Astrocyte of the cerebellum (primary cell): ENCODE measurements at places on chromosomes 4 and X.
A peak's percentile ranks its signal among the peaks of the same experiment; 100 is the strongest.

DNA sequence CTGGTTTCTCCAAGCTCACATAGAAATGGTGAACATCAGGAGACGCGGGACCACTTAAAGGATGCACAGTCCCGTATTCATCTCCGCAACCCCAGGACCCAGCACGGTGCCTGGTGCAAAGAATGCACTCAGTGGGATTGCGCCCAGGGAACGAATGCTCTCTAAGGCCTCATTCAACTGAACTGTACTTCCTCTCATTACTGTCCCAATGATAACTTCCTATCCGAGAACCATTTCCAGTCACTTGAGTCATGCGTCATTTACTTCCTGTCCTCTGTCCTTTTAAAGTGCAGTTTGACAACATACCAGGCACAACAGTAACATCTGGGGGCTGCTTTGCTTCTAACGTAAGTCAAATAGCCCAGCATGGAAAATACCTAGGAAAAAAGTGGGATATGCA, 75.7 kb downstream of the RBM47 start:
- no peak for DNase-seq

GRCh38 chr4:111454961-111455360, 690.3 kb upstream of the FAM241A start:
- no peak for DNase-seq

DNA sequence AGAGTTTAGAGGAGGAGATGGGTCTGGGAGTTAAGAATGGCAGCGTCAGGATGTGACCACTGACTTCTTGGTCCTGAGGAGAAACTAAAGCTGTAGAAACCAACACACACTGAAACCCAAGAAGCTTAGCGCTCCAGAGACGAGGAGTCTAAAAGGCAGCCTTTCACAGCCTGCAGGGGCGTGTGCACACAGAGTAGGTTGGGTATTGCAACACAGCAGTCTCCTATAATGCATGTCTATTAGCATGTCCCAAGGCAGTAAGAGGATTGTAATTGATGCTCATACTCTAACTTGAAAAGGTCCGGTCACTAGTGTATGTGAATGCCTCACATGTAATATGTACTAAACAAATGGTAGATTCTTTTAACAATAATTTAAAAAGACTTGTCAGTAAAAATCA, 57.4 kb downstream of the PTTG2 start:
- DNase-seq = no peak

DNA sequence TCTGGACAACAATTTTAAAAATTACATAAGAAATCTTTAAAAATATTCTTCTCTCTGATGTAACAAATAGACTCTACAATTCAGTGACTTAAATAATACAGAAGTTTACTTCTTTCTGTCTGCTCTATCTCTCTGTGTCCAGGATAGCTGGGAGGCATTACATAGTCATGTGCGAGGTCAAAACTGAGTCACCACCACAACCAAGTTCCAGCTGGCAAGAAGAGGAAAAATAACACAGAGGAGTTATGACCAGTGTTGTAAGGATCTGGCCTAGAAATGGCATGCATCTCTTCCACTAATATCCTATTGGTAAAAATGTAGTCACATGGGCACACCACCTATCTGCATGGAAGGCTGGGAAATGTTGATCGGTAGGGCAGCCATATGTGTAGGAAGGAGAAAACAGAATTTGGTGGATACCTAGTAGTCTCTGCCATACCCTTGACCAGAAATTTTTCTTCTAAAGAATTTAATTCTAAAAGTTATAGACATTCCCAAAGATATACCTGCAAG, 39.4 kb upstream of the WDFY3 start:
- DNase-seq = peak; percentile 79

DNA sequence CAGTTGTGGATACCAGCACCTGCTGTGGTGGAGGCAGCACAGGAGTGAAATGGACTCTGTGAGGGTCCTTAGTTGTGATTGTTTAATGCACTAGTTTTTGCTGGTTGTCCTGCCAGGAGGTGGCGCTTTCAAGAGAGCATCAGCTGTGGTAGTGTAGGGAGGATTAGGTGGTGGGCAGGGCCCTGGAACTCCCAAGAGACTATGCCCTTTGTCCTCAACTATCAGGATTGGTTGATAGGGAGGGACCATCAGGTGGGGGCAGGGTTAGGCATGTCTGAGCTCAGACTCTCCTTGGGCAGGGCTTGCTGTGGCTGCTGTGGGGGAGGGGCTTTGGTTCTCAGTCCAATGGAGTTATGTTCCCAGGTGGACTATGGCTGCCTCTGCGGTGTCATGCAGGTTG, 121.9 kb downstream of the RRAGB start:
- DNase-seq = no peak

DNA sequence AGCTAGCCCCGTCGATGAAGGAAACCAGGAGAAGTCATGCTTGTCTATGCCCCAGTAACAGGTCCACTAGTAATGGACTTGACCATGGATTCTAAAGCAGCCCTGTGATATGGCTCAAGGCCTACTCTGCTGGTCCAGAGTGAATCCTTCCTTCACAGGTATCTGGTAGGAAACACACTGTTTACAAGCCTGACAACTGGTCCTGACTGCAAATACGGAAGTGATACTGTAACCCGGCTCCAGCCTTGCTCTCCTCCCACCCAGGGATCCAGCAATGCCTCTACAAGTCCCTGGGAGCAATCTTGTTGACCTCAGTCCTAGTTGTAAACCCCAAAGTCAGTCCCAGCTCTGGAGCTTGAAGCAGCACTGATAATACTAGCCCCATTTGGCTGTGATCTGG, 239.2 kb upstream of the GRID2 start:
- no peak for DNase-seq

DNA sequence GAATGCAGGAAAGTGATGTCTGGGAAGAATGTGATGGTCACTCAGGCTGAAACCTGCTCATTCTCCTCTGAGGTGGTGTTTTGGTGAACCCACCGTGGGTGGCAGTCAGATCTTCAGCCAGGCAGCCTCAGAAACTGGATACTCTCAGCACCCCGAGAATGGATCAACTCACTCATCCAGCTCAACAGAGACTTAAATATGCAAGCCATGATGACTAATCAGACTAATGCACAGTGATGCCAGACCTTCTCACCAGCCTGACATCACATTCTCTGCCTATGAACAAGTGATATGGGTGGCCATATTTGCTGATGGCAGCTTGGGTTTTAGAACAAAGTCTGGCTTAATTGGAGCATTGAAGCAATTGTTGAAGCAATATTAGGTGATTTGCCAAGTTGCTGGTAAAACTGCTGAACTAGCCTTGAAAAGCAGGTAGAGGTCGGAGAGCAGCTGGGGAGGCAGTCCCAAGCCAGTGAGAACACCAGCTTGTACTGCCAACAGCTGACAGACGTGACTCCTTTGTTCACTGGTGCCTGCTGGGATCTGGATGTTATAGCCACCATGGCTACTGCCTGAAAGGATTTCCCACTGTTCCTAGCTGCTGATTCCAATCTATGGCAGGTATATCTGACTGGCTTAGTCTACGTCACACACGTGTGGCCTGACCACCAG, 608.1 kb downstream of the MID1IP1 start:
- no peak for DNase-seq

DNA sequence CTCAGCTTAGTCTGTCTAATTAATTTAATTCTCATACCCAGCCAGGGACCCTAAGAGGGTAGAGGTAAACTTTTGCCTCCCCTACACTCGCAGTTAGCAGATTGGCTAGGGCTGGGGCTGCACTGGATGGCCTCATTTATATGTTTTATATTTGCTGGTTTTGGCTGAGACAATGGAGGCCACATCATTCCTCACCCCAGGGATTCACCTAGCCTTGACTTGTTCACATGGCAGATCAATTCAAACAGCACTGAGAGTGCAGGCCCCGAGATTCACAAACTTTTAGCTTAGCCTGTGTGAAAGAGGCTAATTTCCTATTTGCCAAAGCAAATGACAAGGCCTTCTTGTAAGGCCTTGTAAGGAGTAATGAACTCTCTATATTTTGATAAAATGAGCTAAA, 844.4 kb downstream of the ARAP2 start:
- DNase-seq = no peak

GRCh38 chr4:138727731-138728130, 287.9 kb upstream of the NOCT start:
- no peak for DNase-seq

DNA sequence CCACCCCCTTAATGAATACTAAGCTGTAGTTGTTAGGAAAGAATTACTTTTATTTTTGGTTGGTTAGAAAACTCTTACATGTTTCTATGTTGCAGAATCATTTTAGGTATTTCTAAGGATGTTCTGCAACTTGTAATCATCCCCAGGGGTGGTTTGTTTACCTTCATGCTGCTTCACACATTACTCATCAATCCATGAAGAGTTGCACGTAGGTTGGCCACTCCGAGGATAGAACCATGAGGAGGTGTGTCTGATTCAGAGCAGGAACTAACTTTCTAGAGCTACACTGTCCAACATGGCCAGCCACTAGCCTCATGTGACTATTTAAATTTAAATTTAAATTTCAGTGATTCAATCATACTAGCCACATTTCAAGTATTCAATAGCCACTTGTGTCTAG, 127.2 kb upstream of the FRMPD4 start:
- DNase-seq = no peak

- no peak for DNase-seq
These were observed 16.5 kb upstream of the HPRT1 start for GRCh38 chrX:134443461-134443860.

- DNase-seq = no peak
These were observed 959.1 kb upstream of the LCORL start for GRCh38 chr4:18980516-18981233.

- DNase-seq = no peak
These were observed 14.3 kb downstream of the FGFR3 start for GRCh38 chr4:1807332-1807777.

- no peak for DNase-seq
These were observed 52.2 kb downstream of the HTT-AS start for GRCh38 chr4:3022112-3022511.

GRCh38 chr4:55524844-55525571, 21.7 kb downstream of the CLOCK start:
- no peak for DNase-seq

DNA sequence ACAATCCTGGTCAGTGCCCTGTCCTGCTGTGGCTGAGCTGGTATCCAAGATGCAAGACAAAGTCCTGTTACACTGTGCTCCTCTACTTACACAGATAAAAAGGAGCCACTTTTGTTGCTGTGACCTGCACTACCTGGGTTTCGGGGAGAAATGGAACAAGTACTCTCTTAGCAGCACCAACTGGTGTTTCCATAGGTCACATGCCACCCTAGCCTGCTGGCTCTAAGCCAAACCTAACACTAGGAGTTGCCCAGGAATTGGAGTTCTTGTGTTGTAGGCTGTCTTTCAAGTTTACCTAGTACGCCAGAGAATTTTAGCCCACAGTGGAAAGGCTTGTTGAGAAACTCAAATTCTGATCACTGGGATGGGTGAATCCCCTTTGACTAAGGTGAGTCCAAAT, 727.4 kb downstream of the FAM133A start:
- no peak for DNase-seq

DNA sequence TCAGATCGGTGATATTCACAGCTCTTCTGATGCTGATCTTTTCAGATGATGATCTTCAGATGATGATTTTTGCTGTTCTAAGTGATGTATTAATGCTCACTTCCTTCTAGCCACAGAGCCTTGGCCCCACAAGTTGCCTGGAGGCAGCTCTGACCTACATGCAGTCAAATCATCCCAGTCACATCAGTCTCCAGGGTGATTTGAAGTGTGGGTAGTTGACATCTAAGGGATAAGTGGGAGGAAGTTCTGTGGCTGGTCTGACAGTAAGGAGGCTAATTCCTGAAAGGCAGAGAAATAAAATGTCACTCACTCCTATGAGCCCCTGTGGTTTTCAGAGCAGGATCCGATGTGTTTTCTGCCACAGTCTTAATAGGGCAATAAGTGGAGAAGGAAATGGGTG, 79.8 kb upstream of the RPL34 start:
- no peak for DNase-seq

DNA sequence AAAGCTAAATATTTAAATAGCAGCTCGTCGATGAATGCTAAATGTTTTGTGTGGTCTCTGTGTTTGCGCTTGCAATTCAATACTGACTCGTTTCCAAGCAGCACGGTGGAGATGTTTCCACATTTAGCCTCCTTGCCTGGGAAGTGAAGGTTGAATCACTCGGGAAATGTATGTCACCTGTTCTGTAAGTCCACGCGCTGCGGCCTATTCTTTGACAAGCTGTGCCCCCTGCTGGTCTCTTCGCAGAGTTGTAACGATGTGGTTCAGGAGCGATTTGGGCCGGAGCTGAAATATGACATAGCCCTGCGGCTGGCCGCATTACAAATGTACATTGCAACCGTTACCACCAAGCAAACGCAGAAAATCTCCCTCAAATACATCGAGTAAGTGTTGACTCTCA, 89.6 kb upstream of the PRPS2 start:
- peak; percentile 15 for DNase-seq

GRCh38 chr4:113103556-113103955, 54.1 kb downstream of the ANK2 start:
- DNase-seq = no peak

DNA sequence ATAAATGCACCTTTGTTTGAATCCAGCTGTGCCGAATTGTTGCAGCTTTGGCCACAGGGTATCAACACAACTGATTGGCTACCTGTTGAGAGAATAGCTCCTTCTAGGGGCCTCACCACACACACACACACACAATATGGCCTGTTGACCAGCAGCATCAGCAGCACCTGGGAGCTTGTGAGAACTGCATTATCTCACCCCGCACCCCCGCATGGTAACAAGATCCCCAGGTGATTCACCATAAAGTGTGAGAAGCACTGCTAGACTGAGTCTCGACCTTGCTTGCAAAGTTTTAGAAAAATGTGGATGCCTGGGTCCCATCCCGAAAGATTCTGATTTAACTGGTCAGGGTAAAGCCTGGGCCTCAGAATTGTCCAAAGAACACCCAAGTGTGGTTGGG, 176.9 kb upstream of the PRPS2 start:
- DNase-seq = no peak

- DNase-seq = no peak
These were observed 577.1 kb downstream of the GALNTL6 start for GRCh38 chr4:172390331-172390730.

DNA sequence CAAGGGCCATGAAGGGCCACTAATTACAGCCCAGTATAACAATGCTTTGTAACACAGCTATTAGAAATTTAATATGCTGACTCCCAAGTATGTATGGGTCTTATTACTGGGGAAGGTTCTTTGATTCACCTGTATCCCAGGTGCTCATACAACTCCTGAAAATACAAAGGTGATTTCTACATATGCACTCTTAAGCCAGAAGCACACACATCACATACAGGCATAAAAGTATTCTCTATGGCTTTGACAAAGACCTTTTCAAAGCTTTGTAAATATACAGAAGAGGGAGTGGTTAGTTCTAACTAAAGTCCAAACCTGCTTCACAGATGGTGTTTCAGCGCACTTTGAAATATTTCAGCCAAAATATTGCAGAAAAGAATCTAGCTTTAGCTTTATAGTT, 191.5 kb downstream of the SNCA start:
- no peak for DNase-seq
